ENCODE measurements at places on chromosomes 16 and 17. TPM values are rescaled to one million over a fixed set of nuclear protein-coding genes. Genes with fewer than 3 reads are reported as not detected.

GRCh38 chr16:11597235-11598095 is 10.7 kb upstream of the LITAF start:
- peak overlapping the region; percentile 34 for H3K27ac ChIP-seq
- H3K27me3 ChIP-seq, result no peaks in the 10 kb centered on the region
- H3K36me3 ChIP-seq, result no peaks in the 10 kb centered on the region
- peaks cover 10% of the 10 kb centered on the region for H3K4me1 ChIP-seq

- no peak within 1 kb of the TSS for H3K27ac ChIP-seq
- DNase-seq, result no peak
- H3K27me3 ChIP-seq, result no peaks in the 10 kb centered on the region
These were observed at the start of gene CCL15 for GRCh38 chr17:36001110-36001771. CCL15 (minus strand) TSS chr17:36001553; CDS start chr17:36001492, 61 bp downstream.

DNA sequence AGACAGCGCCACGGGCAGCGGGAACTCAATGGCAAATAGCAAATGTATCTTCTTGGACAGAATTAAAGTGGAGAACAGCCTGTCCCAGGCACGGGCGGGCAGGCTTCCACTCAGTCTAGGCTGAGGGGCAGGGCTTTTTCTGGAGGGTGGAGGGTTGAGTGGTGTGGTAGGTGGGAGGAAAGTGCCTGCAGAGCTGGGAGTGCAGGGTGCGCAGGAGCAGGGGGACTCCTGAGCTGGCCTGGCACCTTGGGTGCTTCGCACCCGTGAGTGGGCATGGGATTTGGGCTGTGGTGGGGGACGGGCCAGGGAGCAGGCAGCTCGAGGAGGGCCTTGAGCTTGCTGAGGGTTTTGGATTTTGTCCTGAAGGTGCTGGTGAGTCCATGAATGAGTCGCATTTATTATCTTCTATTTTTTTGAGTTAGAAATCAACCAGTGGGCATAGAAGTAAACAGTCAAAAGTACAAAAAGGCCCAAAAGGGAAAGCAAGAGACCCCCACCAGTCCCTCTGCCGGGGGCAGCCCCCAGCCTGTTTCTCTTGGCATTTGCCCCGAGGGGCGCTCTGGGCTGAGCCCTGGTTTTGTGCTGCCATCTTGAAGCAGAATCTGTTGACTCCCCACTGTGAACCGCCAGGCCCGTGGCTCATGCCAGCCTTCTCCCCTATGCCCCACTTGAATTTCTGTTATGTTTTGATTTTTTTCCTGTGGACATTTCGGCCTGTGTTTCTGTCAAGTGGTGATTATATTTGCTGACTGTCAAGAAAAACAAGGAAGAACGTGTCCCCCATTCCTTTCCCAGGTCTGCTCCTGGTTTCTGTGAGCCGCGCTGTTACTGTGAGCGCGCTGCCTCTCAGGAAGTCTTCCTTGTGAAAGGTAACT is 8.2 kb downstream of the ADORA2B start:
- DNase-seq, result no peak
- H3K36me3 ChIP-seq, result no peaks in the 10 kb centered on the region
- no peak overlapping the region for H3K4me3 ChIP-seq

KRTAP17-1 gene
- total RNA-seq, result not detected

- H3K4me1 ChIP-seq, result peaks cover 21% of the 10 kb centered on the region
- no peaks in the 10 kb centered on the region for H3K27me3 ChIP-seq
- no peak overlapping the region for H3K4me3 ChIP-seq
- no peak for DNase-seq
These were observed 22.0 kb downstream of the SP2 start for GRCh38 chr17:47918006-47918405.

TPPP3 gene
- total RNA-seq, result 0.81 TPM

DNA sequence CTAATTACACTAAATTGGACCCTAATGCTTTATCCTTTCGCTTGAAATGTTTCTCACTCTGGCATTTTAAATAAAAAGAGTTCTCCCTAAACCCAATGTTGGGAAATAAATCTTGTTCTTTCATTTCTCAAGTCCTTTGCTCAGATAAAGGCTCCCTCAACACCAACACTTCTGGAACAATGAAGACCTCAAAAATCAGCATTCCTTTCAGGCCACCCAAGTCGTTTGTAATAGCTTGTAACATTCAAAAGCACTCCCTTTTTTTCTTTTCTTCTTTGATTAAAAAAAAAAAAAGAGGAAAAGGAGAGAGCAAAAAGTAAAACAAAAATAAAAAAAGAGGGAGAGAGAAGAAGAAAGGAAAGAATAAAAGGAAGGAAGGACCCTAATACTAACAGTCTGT is 23.3 kb upstream of the FOXJ1 start:
- no peak overlapping the region for H3K4me3 ChIP-seq
- no peaks in the 10 kb centered on the region for H3K4me1 ChIP-seq
- H3K27me3 ChIP-seq, result no peaks in the 10 kb centered on the region
- no peak for DNase-seq
- no peaks in the 10 kb centered on the region for H3K36me3 ChIP-seq
- H3K27ac ChIP-seq, result no peak overlapping the region

DNA sequence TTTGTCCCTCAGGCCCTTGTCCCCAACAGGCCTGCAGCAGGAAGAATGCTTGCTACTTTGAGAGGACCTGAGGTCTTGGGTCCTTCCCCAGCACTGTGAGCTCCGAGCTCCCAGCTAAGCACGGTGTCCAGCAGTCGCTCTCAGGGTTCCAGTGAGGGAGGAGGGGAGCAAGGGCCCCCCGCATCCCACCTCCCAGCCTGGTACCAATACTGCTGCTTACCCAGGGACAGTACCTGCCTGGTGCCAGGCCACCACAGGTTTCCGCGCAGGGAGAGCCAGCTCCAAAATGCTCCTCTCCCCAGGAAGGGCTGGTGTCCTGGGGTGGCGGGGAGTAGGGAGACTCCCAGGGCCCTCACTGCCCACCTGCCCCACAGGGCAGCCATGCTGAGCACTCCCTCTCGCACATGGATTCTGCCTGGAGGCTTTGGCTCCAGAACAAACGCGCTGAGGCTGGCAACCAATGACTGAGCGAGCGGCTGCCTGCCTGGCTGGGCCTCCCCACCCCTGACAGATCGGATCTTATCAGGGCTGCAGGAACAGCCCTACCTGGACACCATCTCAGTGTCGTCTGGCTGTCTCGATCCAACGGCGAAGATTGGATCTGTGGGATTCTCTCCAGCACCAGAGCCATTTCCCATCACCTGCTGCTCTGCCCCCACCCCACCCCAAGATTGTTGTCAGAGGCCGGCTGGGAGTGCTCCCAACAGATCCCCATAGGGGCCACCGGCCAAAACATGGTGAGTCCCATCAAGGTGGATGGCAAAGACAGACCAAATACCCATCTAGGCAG is 2.4 kb downstream of the DOK4 start:
- no peak overlapping the region for H3K27ac ChIP-seq
- H3K4me3 ChIP-seq, result no peak overlapping the region
- no peaks in the 10 kb centered on the region for H3K36me3 ChIP-seq
- DNase-seq, result no peak
- no peaks in the 10 kb centered on the region for H3K27me3 ChIP-seq

CARHSP1 gene
- 66.0 TPM for total RNA-seq
